ENCODE measurements at places on chromosomes 6 and 20.

DNA sequence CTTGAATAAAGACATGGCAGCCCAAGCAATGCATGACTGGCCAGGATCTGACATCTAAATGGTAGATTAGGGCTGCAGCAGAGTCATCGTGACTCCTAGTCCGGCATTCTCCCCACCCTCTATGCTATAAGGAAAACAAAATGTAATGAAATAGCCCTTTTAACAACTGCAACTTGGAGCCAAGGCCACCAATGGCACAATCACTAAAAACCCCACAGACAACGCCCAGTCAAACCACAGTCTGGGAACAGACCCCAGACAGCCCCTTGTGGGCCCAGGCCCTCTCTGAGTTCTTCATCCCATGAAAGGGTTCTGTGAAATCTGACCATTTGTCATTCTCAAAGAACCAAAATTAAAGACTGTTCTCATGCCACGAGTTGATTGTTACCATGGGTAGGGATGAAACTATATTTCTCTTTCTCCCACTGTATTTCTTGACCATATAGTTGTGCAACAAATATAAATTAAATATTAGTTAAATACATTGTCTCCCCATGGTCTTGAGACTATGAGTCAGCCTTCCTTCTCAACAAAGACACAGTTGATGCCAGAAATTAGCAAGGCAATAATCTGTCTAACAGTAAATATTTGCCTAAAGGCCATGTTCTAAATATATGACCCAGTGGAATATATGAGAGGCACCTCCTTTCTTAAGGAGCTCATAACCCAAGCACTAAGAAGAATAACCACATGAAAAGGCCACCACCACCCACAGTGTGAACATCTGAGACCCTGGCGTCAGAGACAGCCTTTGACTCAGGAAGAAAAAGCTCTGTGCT is 85.6 kb upstream of the SSTR4 start:
- no peak for DNase-seq

- DNase-seq, result peak; percentile 5
These were observed 81.7 kb downstream of the COL9A1 start for GRCh38 chr6:70221025-70221714.

DNA sequence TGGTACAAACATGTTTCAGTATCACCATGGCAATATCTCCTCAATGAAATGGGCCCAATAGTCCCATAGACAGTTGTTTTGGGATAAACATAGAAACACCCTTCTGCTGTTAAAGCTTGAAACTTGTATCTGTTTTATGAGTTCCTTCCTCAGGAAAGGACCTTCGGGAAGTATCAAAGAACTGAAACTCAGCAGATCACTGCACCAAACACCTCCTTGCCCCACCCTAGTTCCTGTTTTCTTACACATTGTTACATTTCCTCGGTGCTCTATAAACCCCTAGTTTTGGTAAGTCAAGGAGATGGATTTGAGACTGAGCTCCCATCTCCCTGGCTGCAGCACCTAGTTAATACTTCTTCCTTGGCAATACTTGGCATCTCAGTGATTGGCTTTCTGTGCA is 73.8 kb upstream of the ECI2 start:
- DNase-seq, result no peak

GRCh38 chr20:32191873-32192272 is 15.7 kb downstream of the PLAGL2 start:
- DNase-seq, result no peak

GRCh38 chr6:130412556-130413290 is 46.9 kb downstream of the TMEM200A start:
- DNase-seq, result no peak

- no peak for DNase-seq
These were observed 14.1 kb upstream of the CALHM6 start for GRCh38 chr6:116447052-116447451.

GRCh38 chr6:136037876-136038460 is 186.5 kb downstream of the PDE7B start:
- no peak for DNase-seq

Data from stimulated activated naive CD8-positive, alpha-beta T cell treated with anti-CD3 and anti-CD28 coated beads, Interleukin-15, Interleukin-2, amounts not matched to agents 100 U/mL and 50 U/mL, for 24 hours (primary cell).